ENCODE measurements at places on chromosomes 16 and 17.

GRCh38 chr16:20923876-20924275 is 23.3 kb downstream of the LYRM1 start:
- no peak for DNase-seq

DNA sequence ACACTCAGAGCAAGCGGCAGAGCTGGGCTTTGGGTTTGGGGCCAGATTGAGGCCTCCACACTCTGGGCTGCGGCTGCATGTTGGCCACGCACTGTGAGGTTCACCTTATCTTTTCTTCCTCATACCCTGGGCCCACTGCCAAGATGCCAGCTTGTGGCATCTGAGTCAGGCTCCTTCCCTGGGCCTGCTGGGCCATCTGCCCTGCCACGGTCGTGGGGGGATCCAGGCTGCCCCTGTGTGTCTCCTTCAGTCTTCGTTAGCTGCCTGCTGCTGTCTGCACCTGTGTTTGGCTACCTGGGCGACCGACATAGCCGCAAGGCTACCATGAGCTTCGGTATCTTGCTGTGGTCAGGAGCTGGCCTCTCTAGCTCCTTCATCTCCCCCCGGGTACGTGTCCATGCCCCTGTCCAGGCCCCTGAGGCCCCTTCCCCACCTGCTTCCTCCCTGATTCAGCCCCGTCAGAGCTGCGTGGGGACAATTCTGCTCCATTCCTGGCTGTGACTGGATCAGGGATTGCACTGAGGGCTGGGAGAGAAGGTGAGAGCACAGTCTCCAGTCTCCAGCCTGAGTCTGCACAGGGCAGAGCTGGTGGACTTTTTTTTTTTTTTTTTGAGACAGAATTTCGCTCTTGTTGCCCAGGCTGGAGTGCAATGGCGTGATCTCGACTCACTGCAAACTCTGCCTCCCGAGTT is 11.2 kb downstream of the SPNS3 start:
- no peak for DNase-seq

DNA sequence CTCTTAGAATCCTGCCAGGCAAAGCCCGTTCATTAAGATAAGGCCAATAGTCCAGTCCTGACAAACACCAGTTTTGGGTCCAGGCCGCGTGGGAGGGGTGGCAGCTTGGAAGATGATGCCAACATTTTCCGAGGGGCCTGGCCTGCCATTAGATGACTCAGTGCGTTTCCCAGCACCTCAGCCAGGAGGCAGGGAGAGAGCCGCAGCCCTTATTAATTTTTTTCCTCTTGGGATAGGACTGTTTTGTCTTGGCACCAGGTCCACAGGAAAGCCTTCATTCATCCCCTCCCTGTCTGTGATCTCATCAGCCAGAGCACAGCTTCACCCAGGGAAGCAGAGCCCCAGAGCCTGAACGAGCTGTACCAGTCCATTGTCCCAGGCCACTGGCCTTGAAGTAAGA is 4.7 kb upstream of the NDEL1 start:
- no peak for DNase-seq

- DNase-seq = no peak
These were observed 39.0 kb downstream of the PRKCB start for GRCh38 chr16:23874613-23875294.

GRCh38 chr17:75109407-75110233 is at the start of gene ARMC7:
ARMC7 (plus strand) TSS chr17:75109969; CDS start chr17:75110289, 320 bp downstream.
- peak; percentile 90 for DNase-seq

DNA sequence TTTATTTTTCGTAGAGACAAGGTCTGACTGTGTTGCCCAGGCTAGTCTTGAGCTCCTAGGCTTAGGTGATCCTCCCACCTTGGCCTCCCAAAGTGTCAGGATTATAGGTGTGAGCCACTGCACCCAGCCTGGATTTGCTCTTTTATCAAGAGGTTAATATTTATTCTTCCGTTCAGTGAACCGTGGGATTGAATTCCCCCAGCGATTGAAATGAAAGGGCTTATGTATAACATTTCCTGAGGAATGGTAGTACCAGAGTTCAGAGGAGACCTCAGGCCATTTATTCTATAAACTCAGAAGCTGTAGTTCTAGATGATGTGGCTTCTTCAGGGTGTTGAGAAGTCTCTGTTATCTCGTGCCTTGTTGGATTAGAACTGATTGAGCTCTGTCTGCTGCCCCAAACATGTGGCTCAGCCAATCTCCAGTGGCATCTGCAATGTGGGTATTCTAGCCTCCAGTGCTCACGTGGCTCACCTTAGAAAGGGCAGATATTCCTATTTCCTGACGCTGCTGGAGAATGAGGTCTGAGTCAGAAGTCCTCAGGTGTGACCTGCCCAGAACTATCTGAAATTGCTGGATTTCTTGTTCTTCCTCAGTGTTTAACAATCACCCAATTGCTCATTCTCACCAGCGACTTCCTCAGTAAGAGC is 22.5 kb downstream of the HMOX2 start:
- no peak for DNase-seq

DNA sequence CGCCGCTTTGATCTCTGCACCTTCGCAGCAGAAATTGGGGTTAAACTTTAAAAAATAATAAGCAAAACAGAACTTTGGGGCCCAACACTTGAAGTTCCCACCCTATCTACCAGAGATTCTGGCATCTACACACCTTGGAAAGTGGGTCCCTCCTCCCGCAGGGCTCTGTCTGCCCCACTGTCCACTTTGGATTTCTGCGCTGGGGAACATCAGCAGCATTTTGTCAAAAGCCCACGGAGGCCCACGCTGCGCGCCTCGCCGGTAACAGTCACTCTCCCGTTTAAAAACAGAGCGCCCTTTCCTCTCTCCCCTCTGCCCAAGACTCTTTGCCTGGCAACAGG is 725 bp upstream of the WNT9B start:
- no peak for DNase-seq

GRCh38 chr16:31880322-31880979 is 6.8 kb downstream of the ZNF267 start:
- no peak for DNase-seq

DNA sequence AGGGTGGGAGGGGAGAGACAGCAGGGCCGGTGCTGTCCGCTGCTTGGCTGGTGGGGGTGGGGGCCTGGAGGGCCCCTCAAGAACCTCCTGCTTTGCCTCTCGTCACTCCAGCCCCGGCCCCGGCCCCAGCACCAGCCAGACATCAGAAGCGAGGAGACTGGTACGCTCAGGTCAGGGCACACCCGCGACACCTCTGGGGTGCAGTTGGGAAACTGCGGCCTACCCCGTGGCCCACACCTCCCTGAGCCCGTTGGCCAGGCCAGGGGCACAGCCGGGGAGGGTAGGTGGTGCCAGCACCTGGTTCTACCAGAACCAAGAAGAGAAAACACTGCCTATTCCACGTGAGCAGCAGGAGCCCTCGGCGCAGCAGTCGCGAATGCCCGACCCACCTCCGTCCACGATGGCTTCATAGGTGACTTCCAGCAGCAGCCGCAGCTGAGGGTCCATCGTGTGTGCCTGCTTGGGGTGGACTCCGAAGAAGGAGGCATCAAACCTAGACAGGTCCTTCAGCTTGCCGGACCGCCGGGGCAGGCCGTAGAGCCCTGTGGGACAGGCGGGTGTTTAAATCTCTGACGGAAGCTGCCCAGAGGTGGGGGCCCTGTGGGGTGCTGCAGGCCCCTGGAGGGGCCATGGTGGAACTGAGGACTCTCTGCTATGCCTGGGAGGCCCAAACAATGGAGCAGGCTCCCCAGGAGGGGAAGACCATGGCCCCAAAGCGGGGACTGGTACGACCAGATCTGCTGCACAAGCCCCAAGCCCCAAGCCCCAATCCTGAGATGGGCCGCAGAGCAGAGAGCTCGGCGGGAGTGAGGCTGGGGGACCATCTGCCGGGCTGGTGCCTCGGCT is 2.9 kb downstream of the FASN start:
- DNase-seq = no peak

- no peak for DNase-seq
These were observed 30.5 kb upstream of the IRF8 start for GRCh38 chr16:85868495-85868894.

DNA sequence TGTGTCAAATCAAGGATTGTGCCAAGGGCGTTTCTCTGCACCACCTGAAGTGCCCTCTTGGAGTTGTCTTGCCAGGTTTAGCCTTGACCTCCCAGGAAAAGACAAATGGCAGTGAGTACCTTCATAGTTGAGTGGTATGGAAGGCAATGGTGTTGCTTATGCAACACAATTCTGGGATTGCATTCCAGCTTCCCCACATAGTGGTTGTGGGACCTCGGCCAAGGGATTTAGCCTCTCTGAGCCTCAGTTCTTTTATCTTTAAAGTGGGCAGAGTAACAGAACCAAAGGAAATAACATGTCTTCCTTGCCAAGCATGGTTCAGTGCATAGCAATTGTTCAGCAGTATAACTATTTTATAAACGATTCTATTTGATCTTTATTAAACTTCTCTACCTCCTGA is 49.4 kb downstream of the CCDC42 start:
- DNase-seq = no peak

DNA sequence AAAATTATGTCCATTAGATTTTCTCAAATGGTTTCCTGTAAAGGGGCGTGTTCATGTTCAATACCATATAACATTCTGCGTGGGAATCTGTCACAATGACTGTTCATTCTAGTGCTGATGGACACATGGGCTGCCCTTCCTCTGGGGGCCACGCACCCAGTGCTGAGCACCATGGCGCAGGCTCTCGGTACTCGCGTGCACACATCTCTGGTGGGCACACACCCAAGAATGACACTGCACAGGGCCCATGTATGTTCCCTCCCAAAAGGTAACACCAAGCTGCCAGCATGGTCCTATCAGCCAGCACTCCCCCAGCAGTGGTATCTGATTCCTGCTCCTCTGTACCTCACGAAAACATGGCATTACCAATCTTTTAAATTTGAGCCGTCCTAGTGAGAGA is 13.7 kb downstream of the B9D1 start:
- no peak for DNase-seq

DNA sequence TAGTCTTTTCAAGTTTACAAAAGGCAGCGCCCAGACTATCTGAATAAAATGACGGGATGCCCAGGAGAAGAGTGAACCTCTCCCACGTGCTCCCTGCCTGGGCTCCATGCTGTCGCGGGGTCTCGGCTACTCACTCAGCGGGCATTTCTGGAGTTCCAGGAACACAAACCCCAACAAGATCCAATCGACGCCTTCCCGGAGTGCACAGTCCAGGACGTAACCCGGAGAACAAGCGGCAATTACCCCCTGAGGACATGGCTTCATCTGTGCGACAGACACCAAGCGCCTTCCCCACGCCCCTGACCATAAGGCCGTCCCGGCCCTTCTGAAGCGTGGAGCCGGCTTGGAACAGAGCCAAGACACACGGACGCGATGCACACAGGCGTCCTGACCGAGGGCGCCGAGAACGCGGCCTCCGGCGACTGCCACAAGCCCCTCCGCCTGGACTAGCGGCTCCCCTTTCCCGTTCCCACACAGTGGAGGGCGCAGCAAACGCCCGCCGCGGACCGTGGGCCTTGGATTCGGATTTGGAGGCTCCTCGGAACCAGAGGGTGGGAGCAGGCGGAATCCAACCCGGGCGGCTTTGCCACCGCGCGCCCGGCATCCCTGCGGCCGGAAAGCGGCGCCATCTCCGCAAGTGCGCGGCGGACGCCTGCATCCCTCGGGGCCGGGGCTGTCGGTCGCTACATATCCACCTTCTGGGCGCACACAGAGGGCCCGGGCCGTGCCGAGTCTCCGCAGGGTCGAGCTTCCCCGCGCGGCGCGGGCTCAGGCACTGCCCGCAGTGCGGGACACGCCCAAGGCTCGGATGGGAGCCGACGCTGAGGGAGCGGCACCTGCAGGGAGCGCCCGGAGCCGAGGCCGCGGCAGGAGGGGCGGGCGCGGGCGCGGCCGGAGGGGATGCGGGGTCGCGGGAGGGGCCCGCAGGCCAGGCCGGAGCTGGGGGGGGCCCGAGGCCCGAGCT is 725 bp downstream of the ABCA3 start:
- peak; percentile 37 for DNase-seq

DNA sequence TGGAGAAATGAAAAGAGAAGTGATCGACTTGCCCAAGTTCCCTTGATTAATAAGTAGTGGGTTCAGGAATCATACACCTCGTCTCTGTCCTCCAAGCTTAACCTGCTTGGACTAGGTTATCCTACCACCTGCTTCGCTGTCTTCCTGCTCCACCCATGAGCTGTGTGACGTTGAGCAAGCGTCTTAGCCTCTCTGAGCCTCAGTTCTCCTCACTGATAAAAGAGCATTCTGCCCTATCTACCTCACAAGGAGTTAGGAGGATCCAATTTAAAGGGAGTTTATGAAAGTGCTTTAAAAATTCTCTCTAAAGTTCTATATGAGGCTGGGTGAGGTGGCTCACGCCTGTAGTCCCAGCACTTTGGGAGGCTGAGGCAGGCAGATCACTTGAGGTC is 9.5 kb upstream of the BHLHA9 start:
- DNase-seq = no peak

DNA sequence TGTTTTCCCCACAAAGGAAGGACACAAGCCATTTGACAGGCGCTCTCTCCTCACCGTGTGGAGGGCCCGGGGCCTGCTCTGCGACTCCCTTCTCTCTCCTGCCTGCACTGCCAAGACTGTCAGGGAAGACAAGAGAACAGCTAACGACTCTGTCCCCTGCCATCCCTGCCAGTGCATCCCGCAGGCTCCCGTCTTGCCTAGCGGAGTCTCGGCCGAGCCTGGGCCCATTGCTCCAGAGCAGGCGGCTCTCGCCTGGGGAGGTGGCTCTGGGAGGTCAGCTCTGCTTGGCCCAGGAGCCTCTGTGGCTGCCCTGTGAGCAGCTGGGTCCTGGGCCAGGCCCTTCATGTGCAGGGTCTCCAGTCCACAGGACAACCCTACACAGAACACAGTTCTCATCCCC is 53.0 kb downstream of the WNT3 start:
- DNase-seq = no peak

GRCh38 chr16:58085584-58086251 is 43.5 kb downstream of the CFAP20 start:
- no peak for DNase-seq

DNA sequence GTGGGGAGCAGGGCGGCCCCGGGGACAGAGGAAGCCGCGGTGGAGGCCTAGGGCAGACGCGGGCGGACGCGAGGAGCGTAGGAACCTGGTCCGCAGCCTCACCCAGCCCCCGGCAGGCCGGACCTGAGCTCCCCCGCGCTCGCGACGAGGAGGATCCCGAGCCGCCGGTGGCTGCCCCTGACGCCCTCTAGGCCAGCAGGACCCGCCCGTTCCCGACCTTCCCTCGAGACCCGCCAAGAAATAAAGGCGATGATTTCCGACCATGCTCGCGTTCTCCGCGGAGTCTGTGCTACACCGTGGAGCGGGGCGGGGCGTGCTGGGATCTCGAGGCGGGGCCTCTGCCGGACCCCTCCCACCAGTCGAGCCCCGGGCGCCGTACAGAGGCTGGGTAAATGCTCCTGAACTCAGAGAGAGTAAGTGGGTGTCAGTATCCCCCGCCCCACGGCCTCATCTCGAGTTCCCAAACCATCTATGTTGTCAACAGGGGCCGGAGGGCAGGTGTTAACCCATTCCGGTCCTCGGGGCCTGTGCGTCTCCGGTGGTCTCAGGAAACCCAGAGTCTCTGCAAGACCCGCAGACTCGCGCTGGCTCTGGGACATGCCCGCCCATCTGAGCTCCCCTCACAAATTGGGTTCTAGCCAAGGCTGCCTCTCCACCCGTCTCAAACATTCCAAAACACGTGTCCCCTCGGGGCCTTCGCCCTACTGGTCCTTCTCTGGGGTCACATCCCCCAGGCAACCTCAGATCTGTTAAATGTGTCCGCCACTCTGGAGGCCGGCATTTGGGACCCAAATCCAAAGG is 13.7 kb downstream of the SYCE1L start:
- peak; percentile 71 for DNase-seq

GRCh38 chr17:66952031-66952524 is 12.4 kb upstream of the CACNG4 start:
- no peak for DNase-seq
